NCI-H1436 treated with DMSO at 0.1 percent for 48 hours (cell line): ENCODE measurements at places on chromosomes 3 and 15.

GRCh38 chr15:58551764-58552504, 120.1 kb downstream of the LIPC start:
- DNase-seq: no peak

DNA sequence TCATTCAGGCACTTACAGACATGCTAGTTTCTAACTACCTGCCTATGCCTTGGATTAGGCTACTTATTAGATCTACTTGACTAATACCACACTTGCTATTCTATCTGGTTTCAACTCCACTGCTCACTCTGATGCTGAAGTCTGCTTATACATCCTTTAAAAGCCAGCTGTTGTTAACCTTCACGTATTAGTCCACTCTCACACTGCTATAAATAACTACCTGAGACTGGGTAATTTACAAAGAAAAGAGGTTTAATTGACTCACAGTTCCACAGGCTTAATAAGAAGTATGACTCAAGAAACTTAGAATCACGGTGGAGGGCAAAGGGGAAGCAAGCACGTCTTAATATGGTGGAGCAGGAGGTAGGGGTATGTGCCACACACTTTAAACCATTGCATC, 47.7 kb upstream of the ANKRD28 start:
- DNase-seq: no peak

- DNase-seq: no peak
Measured at GRCh38 chr3:153897025-153897723, 224.0 kb upstream of the ARHGEF26 start.

DNA sequence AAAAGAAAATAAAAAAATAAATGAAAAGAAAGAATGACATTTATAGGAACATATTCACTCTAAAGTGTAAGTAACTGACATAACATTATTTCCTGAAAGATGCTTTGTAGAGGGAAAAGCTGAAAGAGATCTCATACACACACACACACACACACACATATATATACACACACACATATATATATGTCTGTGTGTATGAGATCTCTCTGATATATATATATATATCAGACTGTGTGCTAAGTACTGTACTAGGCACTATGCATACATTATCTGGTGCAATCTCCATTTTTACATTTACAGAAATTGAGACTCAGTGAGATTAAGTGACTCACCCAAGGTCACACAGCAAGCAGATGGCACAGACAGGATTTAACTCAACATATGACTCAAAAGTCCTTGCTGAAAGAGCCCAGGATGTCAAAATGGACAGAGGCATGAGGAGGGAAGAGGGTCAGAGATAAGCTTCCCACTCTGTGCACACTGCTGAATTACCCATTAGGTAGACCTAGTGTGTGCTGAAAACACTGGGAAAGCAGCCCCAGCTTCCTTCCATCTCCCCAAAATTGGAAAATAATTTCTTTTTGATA, 15.0 kb downstream of the BHLHE40 start:
- no peak for DNase-seq

GRCh38 chr3:179184826-179185225, 36.7 kb downstream of the PIK3CA start:
- no peak for DNase-seq

GRCh38 chr15:69706353-69707097, 253.9 kb downstream of the RPLP1 start:
- no peak for DNase-seq

DNA sequence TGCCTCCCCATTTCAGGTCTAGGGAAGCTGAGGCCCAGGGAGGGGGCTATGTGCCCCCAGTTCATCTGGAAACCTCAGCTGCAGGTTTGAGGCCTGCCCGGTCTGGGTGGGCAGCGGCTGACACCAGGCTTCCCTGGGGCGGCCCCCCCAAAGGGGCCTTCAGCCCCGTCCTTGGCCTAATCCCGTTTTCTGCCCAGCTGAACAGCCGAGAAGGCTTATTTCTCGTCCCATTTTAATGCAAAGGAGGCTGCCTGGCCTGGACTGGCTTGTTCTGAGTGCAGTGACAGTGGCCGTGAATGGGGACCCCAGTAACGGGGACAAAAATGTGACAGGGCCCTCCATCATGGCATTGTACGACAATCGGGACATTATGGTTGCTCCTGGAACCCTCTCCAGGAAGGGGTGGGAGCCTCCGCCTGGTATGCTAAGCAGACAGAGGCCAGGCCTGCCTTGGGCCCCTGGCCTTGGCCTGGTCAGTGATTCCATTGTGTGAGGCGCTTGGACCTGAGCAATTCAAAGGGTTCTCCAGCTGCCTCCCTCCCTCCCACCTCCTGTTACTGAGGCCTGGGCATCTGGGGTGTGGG, 93.9 kb downstream of the WNT7A start:
- DNase-seq: no peak

- no peak for DNase-seq
Measured at GRCh38 chr15:88225461-88225860, 31.1 kb downstream of the NTRK3 start.

DNA sequence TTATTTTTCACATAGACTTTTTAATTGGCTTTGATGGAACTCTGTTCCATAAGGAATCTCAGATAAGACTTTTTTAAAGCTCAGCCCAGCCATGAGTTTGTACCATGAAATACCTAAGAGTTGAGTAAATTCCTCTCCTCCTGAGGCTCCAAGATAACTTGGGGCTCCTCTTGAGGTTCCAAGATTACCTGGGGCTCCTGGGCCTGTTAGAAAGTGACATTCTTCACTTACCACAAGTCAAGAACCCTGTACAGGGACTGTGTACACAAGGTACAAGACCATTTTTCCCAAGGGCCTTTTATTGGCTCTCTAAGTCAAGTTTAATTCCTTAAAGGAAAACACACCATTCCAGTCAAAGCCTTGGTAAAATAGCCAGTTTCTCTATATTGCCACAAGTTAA, 111.3 kb upstream of the PRR20G start:
- no peak for DNase-seq

DNA sequence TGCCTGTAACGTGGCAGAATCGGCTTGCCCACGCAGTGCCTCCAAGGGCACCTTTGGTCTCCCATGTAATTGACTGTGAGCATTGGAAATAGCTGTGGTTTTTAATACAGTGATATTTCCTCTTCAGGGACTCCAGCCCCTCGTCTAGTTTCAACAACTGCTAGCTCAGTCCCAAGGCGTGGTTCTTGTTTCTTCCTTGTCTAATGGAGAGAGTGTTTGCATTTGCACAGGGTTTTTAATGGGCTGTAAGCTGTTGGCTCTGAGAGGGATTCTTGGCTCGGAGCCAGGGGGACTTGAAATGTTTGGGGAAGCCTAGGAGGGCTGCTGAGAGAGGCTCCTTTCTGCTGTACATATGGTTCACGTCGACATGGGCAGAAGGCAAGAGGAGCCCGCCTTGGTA, 86.2 kb downstream of the THSD4 start:
- peak; percentile 86 for DNase-seq

DNA sequence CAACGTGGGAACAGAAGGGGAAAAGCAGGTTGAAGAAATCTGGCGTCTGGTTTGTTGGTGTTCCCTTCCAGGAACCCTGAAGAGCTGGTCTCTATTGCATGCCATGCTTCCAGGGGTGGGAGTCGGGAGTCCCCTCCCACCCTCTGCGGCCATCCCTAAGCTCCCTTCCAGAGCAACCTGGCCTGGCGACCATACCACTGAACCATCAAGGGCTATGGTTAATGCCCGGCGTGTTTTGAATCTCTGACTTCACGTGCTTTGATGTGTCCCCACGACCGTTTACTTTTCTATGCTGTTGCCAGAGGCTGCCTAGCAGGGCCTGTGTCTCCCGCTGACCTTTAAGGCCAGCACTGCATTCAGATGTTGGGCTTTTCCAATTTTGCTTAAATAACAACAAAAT, 696 bp upstream of the SNRK start:
- no peak for DNase-seq

DNA sequence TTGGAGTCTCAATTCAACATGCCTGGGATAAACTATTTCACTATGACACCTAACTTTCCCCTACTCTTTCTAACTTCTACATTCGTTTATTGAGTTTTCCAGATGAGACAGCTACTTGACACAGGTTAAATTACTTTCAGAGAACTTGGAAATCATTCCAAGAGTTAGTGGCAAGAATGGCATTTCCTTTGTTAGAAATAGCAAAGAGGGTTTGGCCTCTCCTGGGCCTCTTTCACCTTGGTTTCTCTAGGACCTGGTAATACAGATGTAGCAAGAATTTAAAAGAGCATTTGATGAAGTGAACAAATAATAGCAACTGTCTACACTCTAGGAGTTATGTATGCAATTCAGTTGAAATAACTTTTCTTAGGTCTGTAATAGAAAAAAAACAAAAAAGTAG, 748.9 kb downstream of the MECOM start:
- no peak for DNase-seq
